ENCODE measurements at places on chromosomes 5 and 9.

DNA sequence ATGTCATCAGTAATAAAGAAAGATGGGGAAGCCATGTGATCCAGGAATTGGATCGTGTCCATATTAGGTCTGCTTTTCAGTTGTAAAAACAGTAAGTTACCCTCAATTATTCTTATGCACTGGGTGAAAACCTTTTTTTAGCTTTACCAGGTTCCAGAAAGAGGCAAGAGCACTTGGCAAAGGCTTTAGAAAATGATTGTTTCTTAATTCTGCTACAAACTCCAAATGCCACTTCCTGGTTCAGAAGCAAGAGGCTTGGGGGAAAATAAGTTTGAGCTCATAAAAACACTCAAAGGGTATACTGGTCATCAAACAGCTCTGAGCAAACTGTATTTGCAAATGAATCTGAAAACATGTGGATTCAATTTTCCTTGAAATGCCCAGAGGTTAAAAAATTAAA lies 615.6 kb downstream of the EBF1 start:
- DNase-seq, result no peak

DNA sequence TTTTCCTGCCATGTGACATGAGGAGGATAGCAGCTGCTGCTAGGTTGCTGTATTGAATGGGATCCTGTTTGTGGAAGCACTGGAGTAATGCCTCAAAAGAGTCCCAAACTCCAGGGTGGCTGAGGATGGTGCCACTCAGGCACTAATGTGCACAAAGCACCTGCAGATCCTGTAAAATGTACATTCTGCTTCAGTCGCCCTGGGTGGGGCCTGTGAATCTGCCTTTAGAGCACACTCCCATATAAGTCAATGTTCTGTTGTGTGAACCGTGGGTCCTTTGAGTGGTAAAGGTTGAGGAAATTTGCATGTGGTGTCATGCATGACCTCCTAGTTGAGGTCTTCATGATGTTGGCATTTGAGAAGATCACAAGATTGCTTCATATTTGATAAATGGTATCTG lies 31.6 kb upstream of the ANKRD18A start:
- no peak for DNase-seq

DNA sequence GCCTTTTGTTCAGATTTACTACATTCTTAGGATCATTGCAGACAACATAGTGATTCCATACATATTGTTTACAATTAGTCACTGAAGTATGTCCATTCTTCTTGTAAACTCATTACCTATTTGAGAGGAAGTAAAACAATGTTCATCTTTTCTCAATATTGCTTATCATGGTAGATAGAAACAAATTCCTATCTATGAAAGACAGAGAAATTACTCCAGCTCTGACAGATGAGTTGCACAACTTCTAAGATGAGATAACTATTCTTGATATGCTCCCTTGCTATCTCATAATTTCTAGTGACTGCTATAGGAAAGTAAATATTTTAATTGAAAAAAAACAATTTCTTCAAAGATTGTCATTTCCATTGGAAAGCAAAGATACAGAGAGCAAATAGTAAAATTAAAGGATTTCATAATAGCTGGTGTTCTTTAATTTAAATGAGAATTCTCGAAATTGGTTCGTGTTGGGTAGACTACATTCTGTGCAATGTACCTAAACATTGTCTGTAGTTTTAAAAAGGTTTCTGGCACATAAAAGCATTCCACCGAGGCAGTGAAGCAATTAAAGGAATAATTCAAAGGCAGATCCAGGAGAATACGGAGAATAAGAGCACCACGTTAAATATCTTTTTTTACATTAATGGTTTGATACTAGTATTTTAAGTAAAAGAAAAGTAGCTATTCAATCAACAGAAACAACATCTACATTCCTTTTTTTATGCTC lies 1029.1 kb upstream of the ACO1 start:
- no peak for DNase-seq

- DNase-seq, result no peak
Observed at GRCh38 chr9:24096756-24097155, 270.7 kb upstream of the ELAVL2 start.

- DNase-seq, result no peak
Observed at GRCh38 chr5:2715856-2716255, 35.6 kb downstream of the IRX2 start.
